Activated T-helper 1 cell treated with anti-CD3 and anti-CD28 coated beads, Interleukin-2, amount 50 U/mL, for 16 hours (primary cell): ENCODE measurements at places on chromosomes 11 and 22.

DNA sequence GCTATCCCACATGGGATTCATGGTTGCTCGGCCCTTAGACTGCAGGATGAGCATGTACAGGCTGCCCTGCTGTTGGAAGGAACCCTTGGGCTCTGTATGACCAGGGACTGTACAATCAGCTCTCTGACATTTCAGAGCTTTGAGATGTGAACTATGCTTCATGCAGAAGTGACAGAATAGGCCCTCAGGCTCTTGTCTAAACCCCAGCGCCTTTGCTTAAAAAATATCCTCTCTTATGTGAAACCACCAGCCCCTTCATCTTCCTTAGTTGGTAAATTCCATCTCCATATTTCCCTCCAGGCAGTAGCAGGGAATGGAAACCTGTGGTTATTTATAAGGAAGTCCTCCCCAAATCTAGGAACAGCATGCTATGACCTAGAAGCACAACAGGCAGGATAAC, 78.9 kb upstream of the PLET1 start:
- no peak for DNase-seq

- no peak for DNase-seq
Observed at GRCh38 chr11:134529212-134530096, 117.4 kb upstream of the B3GAT1 start.

- DNase-seq, result no peak
Observed at GRCh38 chr11:13567551-13567950, 71.8 kb upstream of the PTH start.

GRCh38 chr22:40345271-40345670, 1.0 kb upstream of the ADSL start:
- DNase-seq, result no peak
